ENCODE measurements at places on chromosomes 6 and 20.
A peak's percentile ranks its signal among the peaks of the same experiment; 100 is the strongest.

DNA sequence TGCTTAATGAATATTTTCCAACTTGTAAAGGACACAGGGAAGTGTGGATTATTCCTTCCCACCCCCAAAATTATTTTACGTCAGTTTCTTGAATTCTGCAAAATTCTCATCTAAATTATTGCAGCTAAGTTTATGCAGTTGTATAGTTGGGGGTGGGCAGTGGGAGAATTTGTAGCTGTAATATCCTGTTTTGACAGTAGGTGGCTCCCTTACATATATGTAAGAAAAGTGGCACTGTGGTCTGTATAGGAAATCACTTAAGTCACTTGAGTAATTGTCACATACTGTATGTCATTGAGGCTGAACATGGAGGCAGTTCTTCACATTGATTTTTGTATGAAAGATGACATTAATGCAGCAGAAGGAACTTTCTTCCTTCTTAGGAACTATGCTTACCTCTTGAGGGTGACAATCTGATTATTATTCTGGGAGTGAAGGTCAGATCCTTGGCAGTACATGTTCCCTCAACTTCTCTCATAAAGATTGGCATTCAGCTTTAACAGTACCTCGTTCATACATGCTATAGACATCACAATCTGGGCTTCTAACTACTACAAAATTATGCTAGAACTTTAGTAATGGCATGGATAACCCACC, 14.6 kb upstream of the CFAP206 start:
- DNase-seq, result peak; percentile 66

DNA sequence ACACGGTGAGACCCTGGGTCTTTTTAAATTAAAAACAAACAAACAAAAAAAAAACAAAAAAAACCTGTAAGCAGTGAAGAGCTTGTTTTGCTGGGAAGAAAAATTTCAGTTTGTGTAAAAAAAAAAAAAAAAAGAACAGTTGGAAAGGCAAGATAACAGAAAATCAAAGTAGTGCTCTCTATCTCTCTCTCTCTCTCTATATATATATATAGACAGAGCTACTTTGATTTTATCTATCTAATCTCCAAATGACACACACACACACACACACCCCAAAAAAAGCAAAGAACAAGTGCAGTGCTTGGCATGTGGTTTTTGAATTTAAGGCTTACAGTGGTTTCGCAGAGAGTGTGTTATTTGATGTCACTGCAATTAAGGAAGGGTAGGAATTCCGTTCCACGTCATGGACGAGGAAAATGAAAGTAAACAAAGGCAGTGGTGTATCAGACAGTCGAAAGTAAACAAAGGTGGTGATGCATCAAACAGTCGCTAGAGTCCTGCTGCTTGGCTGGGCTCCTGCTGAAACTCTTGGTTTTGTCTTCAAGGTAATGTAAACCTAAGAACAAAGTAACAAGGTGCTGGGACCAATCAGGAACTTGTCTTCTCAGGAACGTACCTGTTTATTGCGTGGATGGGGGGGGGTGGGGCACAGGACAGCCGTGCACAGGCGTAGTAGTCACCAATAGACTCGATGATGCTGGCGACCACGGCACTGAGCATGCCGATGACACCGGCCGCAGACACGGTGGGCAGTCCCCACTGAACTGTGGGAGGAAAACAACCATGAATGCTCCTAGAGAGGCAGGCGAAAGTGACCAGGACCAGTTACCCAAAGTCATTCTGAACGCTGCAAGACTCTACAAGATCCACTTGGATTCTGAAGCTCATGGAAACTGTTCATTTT, 131.8 kb downstream of the SLC23A2 start:
- peak; percentile 88 for DNase-seq

DNA sequence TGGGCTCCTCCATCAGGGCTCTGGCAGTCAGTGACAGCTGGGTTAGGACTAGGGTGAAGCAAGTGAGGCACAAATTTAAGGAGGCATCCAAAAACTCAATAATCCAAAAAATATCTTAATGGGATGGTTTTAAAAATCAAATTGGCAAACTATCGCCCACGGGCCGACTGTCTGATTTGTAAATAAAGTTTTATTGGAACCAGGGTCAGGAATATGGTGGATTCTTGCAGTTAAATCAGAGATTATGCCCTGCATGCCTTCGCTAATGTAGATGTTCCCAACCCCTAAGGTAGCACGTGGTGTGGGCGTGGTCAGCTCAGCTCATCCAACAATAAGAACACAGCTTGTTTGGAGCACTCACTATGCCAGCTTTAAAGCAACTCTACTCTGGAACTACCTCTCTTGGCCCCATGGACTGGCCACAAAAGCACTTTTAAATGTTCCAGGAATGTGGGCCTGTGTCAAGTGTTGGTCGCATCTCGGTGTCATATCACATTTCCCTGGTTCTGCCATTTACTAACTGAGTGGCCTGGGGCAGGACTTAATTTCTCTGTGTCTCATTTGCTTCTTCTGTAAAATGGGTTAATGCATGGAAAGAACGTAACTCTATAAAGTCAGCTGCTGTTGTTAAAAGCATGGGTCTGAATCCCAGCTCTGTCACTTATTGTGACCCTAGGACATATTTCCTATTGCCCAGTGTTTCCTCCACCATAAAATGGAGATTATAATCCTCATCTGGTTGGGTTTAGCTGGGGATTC, 7.0 kb downstream of the TP53RK start:
- DNase-seq, result no peak

GRCh38 chr6:143959927-143960326, 48.1 kb downstream of the PLAGL1 start:
- no peak for DNase-seq

DNA sequence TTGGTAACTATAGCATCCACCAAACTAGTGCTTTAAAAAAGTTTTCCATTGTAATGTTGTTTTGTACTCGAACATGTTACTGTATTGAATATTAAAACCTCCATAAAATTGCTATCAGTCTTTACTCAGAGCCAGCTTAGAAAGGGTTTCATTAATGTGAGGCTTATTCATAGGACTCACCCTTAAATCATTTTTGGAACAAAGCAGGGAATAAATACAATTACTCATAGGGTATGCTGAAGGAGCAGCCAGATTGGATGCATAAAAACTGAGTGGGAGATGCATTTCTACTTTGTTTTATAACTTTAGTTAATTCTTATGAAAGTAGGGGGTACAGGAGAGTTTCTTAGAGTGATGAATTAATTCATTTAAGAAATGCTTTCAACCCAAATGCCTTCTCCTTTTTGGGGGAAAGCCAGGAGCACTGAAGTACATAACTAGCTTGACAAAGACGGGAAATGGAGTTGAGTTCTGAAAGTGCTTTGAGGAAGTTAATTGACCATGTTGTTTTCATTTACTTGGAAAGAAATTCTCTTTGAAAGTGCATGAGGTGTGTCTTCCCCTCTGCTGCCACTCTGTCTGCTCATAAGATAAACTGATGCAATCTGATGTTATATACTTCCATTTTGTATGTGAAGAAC, 90.3 kb downstream of the RNF144B start:
- DNase-seq, result peak; percentile 29

DNA sequence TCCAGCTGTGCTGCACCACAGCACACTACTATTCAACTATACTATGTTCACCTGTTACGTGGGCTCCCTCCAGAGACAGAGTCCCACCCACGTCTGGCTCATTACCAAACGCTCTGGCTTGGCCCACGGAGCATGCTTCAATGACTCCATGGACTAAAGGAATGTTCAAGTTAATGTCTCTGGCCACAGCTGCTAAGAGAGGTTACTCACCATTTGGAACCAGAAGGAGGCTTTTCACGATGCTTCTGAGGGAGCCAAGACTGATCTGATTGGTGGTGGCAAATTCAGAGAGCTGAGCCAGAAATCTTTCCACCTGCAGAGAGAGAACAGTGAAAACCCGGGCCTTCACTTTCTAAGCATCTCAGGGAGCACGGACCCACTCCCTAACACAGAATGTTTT, 15.6 kb downstream of the COMMD7 start:
- DNase-seq, result no peak

- DNase-seq, result no peak
Observed at GRCh38 chr6:165486183-165487137, 176.6 kb downstream of the PDE10A start.

DNA sequence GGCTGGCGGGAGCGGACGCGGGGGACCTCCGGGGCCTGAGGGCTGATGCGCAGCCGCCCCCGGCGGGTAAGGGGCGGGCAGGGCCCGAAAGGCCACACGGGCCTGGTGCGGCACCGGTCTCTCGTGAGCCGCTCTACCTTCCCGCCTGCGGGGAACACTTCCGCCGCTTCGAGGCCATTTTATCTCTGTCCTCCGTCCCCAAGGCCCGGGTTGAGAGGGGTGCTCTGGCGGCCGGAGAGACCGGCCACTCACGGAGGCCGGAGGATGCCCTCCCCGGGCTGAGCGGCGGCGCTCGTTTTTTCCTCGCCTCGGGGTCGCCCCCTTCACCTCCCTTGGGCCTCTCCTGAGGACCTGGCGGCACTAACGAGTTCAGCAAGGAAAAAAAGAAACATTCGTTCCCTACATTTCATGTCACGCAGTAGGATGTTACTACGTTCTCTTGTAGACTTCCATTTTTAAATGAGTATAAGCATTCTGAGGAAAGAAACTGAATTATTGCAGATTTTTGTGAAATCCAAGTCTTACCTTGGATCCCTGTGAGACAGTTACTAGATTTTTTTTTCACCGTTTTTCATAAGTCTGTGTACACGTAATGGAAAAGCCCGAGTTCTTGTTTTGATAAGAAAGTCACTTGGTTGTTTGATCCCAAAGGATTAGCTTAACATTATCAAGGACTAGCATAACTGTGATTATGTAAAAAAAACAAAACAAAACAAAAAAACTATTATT, 575 bp downstream of the WTAP start:
- peak; percentile 22 for DNase-seq

DNA sequence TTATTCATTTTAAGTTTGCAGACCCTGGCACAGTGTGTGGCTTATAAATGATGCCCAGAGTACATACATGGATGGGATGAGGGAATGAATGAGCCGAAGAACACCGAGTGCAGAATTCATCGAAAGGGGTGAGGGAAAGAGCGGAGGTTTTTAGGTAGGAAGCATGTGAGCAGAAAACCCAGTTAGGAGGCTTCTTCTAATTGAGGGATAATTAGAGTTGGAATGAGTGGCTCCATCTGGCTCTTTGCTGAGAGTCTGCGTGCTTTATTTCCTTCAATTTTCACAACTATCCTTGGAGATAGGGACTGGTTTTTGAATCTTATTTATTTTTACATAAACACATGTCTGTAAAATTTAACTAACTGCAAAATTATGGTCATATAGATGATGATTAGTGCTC, 150.7 kb downstream of the DOK5 start:
- DNase-seq, result no peak

GRCh38 chr6:147839708-147840610, 331.5 kb downstream of the SAMD5 start:
- DNase-seq, result no peak

DNA sequence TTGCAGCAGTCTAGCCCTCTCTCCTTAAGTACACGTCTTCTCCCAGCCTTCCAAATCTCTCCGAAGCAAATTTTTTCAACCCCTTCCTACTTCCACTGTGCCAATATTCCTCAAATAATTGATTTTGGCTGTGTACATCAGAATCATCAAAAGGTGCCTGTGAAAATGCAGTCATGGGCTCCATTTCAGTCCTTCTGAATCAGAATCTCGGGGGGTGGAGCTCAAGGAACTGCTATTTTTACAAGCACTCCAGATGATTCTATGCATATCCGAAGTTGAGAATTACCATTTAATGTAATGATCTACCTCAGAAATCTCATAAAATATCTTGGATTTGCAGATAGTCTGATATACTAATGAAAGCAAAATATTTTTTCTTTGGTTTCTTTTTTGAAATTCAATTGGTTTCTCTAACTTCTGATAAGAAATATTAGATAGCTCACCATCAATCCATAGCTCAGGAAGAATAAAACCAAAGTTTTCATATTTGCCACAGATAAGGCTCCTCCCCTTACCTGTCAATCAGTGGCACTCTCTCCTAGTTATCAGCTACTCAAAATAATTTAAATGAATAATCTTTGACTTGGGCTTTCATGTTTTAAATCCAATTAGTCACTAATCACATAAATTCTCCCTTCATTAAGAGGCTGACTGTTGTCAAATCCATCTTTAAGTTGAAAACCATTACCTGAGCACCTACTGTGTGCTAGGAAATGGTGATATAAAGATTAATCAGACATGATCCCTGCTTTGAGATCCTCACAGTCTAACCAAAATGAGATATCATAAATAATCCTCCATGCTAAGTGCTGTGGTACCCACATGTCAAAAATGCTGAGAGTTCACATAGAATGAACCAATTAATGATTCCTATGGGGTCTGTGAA, 36.4 kb upstream of the STXBP5 start:
- DNase-seq, result no peak

- DNase-seq, result peak; percentile 72
Observed at GRCh38 chr6:157034436-157035230, 257.5 kb downstream of the ARID1B start.

GRCh38 chr6:166850677-166851076, 105.7 kb downstream of the RNASET2 start:
- no peak for DNase-seq

- no peak for DNase-seq
Observed at GRCh38 chr20:40782043-40782368, 93.0 kb upstream of the MAFB start.

GRCh38 chr20:1130847-1131246, 12.4 kb downstream of the PSMF1 start:
- DNase-seq, result no peak

DNA sequence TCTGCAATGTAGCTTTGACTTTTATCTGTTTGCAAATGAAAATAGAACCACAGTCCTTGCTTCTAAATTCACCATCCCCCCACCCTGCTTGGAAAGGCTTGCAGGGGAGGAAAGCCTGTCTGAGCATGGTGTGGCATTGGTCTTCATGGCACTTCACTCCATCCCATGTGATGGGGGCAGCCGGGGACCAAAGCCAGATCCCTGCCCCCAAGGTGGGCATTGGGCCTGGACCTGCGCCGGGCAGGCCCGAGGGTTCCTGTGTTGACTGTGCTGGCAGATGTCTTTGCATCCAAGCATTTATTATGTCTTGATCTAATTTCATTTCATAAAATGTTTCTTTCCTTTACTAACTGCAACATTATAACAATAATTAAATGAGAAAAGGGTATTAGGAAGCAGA, 120.0 kb downstream of the SYNDIG1 start:
- DNase-seq, result no peak

DNA sequence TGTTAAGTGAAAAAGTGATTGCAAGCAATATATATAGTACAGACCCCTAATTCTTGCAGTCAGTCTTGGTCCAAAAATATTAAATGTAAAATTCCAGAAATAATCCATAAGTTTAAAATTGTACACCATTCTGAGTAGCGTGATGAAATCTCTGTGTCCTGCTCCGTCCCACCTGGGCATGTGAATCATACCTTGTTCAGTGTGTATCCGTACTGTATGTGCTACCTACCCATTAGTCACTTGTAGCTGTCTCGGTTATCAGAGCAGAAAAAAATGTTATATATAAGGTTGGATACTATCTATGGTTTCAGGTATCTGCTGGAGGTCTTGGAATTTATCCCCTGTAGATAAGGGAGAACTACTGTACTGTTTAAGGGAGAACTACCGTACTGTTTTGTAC, 16.3 kb downstream of the IRAK1BP1 start:
- DNase-seq, result peak; percentile 84

Data from bronchial epithelial cell (primary cell).